ENCODE measurements at places on chromosomes 16 and 17. TPM values are rescaled to one million over a fixed set of nuclear protein-coding genes. Genes with fewer than 3 reads are reported as not detected.
A peak's percentile ranks its signal among the peaks of the same experiment; 100 is the strongest.

KIF2B gene
- not detected for total RNA-seq

- peak; percentile 65 for DNase-seq
Observed at GRCh38 chr16:27748868-27749546, 199.1 kb downstream of the KATNIP start.

DNA sequence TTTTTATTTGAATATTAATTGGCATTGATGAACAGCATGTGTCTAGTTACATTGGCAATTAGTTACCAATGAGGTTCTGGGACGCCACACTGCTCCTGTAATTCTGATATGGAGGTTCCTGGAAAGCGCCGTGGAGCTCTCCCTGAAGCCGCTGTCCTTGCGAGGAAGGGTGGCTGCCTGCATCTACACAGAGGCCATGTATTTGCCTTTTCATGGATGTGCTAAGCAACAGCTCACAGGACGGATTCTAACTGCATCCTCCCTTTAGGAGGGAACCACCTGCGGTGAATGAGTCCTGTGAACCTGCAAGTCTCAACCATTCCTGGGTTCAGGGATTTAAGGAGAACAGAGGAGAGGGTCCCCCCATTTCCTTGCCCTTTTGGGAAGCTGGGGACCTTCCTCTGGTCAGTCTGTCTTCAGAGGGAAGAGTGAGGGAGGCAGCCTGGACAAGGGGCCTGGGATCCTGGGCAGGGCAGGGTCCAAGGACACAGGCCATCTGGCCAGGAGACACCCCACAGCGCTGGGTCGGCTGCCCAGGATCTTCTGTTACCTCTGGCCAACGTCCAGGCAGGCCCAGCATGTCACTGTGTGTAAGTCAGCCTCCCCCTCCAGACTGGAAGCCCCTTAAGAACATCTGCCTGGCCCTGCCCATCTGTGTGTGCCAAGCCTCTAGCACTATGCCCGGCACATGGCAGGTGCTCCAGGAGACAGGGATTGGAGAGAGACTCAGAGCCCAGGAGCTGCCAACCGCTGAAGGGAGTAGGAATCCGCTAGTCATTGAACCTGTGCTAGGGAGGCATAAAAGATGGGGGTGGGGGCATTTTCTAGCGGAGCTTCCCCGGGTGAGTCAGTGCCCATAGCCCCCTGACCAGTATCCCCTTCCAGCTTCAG, 314.1 kb upstream of the TNRC6C start:
- no peak for DNase-seq

- no peak for DNase-seq
Observed at GRCh38 chr16:1657841-1658240, 20.2 kb upstream of the JPT2 start.

ADAP2 gene
- total RNA-seq: 2.5 TPM

GRCh38 chr17:63268827-63269226, 177.3 kb downstream of the CYB561 start:
- DNase-seq: no peak

ITPRIPL2 gene
- total RNA-seq: 21.6 TPM

MYL4 gene
- total RNA-seq: 1.6 TPM

GRCh38 chr16:84295203-84295860, 654 bp downstream of the WFDC1 start:
- DNase-seq: no peak

GRCh38 chr17:76840443-76840767, 27.8 kb upstream of the MGAT5B start:
- DNase-seq: no peak

- DNase-seq: no peak
Observed at GRCh38 chr16:28820016-28820415, 2.8 kb upstream of the ATXN2L start.

Measured in PC-3 (cell line).